ENCODE measurements at places on chromosomes 6 and 20.

- no peak for DNase-seq
These were observed 177.2 kb downstream of the CLIC5 start for GRCh38 chr6:45838451-45838850.

GRCh38 chr6:163243692-163244589, 170.6 kb upstream of the QKI start:
- no peak for DNase-seq

DNA sequence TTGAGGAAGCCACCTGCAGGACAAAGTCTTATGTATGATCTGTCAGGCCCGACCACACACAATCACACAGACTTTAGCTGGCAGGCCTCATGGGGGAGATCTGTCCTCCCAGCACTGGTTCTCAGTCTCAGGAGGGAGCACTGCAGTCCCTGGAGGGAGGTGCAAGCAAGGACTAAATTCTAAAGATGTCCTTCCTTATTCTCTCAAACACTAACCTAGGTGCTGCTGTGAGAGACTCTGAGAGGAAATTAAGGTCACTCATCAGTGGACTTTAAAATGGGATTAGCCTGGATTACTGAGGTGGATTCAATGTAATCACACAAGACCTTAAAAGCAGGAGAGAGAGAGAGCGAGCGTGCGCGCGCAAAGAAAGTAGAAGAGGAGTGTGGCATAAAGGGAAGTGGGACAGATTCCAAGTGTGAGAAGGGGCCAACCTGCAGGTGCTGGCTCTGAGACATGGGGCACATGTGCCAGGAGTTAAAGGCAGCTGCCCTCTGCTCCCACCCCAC, 14.3 kb downstream of the GLO1 start:
- DNase-seq: no peak

GRCh38 chr6:134667111-134667510, 282.8 kb downstream of the ALDH8A1 start:
- DNase-seq: no peak

DNA sequence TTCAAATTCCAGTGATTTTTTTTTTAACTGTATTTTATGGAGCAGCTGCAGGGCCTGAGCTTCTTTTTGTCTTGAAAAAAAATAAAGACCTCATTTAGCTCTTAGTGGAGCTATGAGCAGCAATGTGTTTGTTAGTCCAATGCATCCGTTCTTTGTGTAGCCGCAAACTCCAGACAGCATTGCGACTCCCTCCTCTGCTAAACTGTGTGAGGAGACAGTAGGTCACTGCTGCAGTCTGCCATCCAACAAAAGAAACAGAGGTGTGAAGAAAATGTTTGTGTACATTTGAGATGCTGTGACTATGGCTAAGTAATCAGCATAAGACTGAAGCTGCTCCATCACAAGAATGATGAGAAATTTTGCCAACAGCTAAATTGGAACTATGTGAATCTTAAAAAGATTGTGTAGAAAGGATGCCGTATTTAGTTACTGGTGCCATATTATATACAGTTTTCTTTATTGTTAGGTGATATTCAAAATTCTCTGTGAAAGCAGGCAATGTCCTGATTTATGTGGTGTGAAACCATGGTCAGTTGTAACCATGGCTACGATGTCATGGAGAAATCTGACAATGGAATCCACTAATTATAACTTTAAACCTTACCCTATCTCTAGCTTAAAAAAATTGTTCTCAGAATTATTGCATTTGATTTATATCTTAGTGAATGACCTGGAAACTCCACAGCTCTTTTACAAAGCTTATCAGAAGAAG, 428.8 kb upstream of the EPHA7 start:
- DNase-seq: no peak

GRCh38 chr20:50330504-50331313, 140.1 kb downstream of the CEBPB start:
- DNase-seq: no peak

GRCh38 chr6:134928151-134928900, 21.6 kb downstream of the ALDH8A1 start:
- DNase-seq: no peak

- no peak for DNase-seq
These were observed 19.5 kb upstream of the RSPH4A start for GRCh38 chr6:116596815-116597214.

GRCh38 chr20:46622165-46622564, 29.1 kb downstream of the SLC13A3 start:
- no peak for DNase-seq

DNA sequence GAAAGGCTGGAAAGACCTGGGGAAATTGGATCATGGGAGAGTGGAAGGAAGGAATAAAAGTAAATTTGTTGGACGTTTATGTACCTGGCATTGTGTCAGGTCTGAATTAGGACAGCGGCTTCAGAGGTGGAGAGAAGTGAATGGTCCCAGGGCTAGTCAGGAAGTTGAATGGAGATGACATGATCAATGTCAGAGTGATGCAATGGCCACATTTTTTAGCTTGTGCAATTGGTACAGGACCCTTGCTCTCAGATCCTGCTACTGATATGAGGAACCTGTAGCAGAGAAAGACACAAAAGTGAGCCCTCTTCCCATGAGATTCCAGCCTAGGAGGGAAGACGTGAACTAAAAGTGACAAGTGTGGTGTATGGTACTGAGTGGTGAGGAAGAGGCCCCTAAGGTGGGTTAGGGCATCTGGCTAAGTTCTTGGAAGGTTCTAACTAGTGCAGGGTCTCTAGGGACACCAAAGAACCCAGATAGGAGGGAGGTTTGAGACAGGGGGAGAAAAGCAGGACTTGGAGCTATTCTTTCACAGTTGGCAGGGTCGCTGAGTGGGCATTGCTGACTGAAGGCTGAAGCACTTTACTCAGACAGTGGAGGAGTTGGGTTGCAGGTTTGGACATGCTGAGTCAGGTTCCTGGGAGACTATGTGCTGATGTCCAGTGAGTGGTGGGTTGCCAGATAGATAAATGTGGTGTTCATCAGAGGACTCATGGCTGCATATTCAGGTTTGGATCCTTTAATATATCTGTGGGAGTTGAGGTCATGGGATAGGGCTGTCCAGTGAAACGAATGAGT, 266.1 kb upstream of the RNF24 start:
- no peak for DNase-seq

DNA sequence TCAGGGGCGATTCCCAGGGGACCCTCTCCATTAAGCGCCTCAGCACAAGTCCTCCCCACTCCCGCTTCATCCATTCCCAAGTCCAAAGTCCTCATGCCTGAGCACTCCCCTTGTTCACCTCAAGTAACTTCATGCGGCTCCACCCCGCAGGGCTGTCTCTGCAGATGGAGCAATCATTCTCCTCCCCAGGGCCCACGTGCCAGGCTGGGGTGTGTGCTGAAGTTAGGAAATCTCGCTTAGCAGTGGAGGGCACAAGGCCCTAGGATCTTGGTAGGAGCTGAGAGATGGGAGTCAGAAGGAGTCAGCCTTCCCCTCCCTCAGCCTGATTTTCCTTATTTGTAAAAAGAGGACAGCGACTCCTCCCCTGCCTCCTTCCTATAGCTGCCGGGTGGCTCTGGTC, 3.5 kb downstream of the TGM3 start:
- DNase-seq: no peak

- no peak for DNase-seq
These were observed 68.2 kb upstream of the KHDRBS2 start for GRCh38 chr6:62354261-62354660.

DNA sequence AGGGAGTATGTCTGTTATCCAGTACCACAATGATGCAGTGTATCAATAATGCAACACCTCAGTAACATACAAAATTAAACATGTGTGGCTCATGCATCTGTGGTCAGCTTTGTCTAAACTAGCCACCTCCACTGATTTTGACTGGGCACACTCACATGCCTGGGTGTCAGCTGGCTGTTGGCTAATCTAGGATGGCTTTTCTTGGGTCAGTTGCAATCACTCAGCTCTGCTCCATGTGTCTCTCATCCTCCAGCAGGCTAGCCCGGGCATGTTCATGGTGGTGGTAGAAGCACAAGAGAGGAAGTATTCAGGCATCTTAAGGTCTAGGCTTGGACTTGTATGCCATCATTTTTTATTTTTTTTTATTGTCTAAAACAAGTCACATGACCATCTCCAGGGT, 59.3 kb upstream of the JAG1 start:
- no peak for DNase-seq

DNA sequence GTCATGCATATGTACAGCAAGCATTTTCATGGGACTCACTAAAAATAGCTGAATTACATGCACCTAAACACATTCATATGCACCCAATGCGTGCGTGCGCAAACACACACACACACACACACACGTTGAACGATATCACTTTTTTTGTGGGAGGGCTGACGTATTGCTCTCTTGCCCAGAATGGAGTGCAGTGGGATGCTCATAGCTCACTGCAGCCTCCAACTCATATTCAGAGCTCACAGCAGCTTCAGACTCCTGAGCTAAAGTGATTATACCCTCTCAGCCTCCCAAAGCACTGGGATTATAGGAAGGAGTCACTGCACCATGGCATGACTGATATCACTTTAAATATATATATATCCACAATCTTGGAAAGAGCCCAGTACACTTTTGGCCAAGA, 620.4 kb upstream of the MANEA start:
- no peak for DNase-seq

DNA sequence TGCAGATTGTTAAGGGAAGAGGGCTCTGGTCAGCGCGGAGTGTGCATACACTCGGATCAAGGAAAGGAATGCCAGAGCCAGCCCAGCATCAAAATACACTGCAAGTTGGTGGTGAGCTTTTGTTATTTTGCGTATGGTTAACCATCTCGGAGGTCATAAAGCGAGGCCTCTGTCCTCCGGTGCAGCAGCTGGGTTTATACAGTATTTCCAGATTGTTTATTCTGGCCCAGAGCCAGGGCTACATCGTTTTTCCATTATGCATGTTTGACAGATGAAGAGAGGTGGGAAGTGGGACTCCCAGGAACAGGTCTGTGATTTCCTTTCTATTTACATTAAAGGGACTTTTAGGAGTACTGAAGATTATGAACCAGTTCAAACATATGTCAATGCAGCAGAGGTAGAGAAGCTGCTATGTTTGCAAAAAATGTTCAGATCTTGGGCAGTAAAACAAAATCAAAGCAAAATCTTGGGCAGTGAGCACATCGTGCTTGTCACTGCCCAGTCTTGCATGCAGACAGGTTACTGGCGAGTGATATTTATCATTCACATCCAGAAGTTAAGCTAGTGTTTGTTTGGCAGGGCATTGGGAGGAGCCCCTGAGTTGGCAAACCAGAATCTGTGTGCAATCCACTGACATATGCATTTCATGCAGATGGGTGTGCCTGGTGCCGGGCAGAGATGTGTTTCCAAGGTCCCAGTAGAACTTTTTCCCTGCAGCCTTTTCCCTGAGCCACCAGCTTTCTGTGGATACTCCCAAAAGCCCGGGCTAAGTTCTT, 256.3 kb upstream of the TAB2 start:
- no peak for DNase-seq

DNA sequence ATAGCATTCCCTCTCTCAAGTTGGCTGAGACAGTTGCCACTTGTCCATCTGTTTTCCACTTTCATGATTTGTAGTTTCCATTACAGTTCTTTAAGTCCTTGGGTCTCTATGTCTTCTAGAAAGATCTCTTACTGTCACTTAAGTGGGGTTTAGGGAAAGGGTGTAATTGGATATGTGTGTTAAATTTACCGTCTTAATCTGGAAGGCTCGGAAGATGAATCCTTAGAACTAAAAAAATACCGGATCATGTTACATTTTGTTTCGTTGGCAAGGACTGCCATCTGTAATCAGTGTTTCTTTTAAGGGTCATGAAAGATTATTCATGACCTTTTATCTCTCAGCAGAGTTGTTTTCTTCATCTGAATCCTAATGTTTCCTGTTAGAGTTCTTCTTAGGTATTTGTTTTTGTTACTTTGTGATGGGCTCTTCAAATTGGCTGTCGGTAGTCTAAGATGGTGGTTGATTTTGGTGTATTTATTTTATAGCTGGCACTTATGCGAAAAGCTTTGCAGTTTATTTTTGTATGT, 21.8 kb upstream of the BTBD3 start:
- DNase-seq: no peak

- no peak for DNase-seq
These were observed 356 bp downstream of the BYSL start for GRCh38 chr6:41921712-41921998.
